Inflammatory macrophage treated with lipopolysaccharide for 4 hours (primary cell): ENCODE measurements at places on chromosomes 4 and X.

DNA sequence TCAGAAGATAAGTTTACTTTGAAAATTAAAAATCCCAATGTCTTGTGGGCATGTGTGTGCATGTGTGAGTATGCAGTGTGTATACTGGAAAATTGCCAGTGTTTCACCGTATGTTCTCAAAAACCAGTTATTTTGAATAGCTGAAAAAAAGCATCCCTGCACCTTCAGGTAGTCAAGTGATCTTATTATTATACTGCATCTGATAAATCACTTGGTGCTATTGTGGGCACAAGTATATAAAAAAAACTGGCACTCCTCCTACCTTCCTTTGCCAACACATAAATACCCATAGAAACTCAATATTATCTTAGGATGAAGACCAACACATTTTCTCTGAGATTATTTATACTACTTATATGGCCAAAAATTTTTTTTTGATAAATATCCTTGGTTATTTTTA lies 91.5 kb upstream of the MAP9 start:
- no peak for DNase-seq

DNA sequence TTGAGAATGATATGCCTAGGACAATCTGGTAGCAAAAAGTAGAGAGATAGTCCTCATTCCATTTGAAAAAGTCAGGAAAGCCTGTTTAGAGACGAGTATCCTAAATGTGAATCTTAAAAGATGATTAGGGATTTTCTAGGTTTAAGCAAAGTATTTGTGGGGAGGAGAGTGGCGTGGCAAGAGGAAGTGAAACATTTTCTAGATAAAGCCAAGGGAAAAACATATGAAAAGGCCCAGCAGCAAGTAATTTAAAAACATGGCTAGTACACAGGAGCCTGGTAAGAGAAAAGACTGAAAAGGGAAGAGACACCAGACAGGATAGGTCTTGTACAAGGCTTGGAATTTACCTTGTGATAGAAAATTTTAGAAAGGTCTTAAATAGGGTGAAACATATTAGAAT lies 45.9 kb downstream of the CORIN start:
- DNase-seq, result peak; percentile 0

DNA sequence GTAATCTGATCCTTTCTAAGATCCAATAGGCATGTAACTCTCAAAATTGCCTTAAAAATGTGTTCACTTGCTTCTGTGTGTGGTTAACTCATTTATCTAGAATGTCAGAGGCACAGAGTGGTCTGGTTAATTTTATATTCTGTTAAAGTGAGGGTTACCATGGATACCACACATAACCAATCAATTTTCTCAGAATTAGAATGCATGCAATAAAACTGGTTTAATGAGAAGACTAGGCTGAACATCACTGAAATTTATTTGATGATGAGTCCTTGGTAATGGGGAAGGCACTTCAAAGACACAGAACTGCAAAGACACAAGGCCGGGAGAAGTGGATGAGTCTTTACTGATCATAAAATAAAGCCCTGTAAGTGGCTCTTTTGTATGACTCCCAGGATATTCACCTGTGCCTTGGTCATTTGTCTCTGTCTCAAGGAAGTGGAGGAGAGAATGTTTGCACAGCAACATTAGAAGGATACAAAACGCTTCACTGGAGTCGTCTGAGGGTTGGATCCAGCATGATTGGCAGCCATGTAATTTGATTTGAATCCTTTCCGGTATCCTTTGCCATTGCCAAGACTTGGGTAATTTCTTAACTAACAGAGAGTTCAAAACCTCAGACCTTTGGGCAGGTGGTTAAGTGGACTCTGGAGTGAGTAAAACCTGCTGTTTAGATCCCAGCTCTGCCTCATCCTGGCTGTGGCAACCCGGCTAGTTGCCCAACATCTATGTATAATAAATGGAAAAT lies 94.0 kb upstream of the RBPJ start:
- no peak for DNase-seq

- no peak for DNase-seq
These were observed 33.8 kb downstream of the THOC2 start for GRCh38 chrX:123698979-123699520.

- DNase-seq, result no peak
These were observed 101.1 kb downstream of the DCAF12L2 start for GRCh38 chrX:126064901-126065541.

DNA sequence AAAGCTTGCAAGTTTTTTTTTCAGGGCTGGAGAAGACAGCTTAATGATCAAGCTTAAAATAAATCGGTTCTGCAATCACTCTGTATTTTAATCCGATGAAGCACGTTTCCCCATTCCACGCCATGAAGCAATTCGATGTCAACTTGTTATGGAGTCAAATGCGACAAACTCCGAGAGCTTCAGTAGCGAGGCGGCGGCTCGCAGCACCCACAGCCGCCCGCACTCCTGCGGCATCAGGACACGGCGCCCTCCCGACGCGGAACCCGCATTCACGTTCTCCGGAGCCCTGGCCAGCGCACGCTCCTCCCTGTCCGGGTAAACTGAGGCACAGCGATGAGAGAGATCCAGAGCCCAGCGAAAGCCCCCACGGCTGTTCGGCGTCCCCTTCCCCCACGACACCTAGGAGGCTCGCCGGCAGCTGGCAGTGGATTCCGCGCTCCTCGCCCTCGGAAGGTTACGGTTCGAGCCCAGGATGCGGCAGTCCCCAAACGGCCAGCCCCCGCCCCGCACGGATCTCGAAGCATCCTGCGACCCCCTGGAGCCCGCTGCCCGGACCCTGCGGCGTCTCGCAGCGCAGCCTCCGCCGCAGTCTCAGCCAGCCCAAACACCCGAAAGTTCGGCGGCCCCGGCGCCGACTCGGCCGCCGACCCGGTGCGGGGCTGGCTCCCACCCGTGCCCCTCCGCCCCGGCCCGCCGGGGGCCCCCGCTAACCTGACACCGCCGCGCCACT lies 507 bp downstream of the MFAP3L start:
- DNase-seq, result peak; percentile 9

GRCh38 chr4:145271194-145271593 lies 90.8 kb upstream of the OTUD4 start:
- no peak for DNase-seq
